ENCODE measurements at places on chromosomes 13 and 19.

GRCh38 chr19:378706-379105 lies 30.2 kb downstream of the C2CD4C start:
- no peak for DNase-seq

DNA sequence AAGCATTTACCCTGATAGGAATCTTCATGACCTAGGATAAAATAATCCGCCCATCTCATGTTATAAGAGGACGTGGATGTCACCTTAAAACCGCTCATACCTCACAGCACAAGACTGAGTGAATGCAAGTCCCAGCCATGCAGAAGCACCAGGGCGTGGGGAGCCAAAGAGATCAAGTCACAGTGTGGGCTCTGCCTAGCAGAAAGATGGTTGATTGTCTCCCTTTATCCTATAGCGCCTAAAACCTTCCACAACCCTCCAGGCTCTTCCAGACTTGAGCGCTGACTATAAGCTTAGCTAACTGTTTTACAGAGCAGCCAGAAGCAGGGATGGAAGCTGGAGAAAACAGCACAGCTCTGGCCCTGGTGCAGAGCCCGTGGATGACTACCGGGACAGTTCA lies 6.8 kb upstream of the ANKRD10 start:
- DNase-seq: no peak

DNA sequence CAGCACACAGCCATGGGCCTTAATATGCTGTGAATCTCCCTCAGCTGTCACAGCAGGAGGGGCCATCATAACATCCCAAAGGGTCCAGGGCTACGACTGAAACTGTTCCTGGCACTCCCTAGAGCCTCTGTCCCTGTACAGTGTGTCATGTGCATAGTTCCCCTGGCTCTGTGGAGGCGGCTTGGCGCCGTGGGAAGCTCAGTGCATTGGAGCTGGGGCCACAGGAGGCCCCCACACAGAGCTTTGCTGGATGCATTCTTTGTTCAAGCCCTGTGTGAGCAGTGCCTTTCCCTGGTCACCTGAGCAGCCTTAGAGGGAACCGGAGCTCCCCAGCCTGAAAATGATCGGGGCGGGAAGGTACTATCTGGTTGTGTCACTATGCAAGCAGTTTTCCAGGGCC lies 21.4 kb downstream of the UBXN6 start:
- no peak for DNase-seq

- peak; percentile 5 for DNase-seq
Observed at GRCh38 chr13:50809133-50810090, 34.1 kb downstream of the DLEU7 start.

DNA sequence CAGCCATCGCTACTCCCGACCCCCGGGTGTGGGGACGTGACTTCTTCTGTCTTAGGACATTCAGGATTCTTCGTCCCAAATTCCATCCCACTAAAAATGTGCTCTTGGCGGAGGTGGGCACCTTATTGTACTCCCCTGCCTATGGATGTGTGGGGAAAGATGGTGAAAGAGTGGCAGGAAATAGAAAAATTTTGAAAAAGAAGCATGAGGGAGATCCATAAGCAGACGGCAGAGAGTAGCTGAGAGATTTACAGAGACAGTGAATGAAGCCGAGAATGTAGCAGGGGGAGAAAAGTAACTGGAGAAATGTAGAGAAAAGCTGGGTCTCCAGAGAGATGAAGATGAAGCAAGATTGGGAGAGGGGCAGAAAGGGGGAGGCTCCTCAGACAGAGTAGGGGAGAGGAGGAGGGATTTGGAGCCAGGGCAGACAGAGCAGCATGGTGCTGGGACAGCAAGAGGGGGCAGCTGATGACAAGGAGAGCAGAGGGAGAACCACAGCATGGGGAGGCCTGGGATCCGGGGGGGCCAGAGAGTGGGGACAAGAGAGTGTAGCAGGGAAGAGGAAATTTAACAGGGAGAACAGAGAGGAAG lies 843 bp downstream of the ZNF610 start:
- no peak for DNase-seq

GRCh38 chr13:43676320-43676719 lies 110.5 kb downstream of the ENOX1 start:
- no peak for DNase-seq

- DNase-seq: no peak
Observed at GRCh38 chr13:66644855-66645460, 585.2 kb downstream of the PCDH9 start.

DNA sequence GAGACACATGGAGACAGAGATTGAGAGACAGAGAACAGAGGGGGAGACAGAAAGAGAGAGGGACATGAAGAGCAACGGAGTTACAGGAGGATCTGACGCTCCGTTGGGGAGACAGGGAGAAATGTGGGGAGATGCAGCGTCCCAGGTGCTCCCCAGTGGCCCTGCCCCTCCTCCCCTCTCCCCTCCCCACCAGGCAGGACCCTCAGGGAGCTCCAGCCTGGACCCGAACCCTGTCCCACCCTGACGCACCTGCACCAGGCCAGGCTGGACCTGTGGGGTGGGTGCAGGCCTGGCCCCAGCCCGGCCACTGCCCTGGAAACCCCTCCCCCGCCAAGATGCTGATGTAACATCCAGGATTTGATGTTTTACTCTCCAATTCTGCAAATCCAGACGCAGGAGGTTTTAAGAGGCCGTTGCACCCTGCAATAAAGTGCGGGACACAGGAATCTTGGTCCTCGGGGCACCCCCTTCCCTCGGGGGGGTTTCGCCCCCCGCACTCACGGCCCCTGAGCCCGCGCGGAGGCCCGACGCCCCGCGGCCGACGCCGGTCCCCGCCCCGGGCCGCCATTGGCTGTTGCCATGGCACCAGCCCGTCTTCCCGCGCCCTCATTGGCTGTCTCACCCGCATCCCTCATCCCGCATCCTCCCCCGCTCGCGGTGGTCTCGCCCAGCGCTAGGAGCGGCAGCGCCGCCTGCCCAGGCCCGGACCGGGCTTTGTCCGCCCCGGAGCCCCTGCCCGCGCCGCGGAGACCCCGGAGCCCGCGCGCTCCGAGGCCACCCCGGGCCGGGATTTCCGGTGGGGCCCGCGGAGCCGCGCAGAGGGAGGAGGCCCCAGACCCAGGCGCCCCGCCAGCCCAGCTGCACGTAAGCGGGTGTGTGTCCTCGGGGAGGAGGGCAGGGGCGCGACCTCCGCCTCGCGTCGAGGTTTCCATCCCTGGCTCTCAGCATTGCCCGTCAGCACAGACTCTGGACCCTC lies at the start of gene APC2:
Gene APC2 (plus strand): TSS at position 655 of the 976 bp plus-strand sequence. CDS start 2,881 bp downstream, outside the sequence.
- DNase-seq: no peak

DNA sequence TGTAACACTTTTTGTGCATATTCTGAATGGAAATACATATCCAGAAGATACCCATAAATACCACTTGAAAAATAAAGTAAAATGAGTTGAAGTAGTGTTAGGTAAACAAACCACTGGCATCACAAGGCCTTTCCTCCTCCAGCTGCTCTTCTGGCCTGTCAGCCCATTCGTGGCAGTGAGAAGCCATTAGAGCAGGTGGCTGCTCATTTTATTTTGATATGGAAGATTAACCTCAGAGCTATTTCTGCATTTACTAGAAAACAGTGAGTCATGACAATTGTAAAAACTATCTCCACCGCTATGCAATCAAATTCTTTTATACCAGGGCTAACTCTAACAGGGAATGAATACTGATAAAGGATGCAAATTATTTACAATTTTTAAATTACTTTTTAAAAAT lies 2898.1 kb downstream of the PCDH9 start:
- DNase-seq: no peak

DNA sequence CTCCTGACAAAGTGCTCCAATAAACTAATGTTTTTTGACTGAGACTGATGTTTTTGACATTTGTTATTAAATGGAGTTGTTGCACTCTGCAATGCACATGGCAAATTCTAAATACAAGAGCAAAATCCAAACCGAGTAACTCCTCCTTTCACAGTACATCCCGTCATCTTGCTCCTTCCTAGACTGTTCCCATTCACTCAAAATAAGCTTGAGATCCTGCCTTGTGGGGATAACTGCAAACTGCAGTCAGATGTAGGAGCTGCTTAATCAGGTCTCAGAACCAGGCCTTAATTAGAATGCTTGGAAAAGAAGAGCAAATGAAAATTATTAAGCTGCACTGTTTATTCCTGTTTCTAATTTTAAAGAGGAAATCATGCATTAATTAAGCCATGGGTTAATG lies 134.8 kb upstream of the SPRY2 start:
- no peak for DNase-seq

GRCh38 chr13:73857106-73857505 lies 277.1 kb downstream of the KLF12 start:
- DNase-seq: no peak

GRCh38 chr13:47420568-47420967 lies 523.7 kb upstream of the HTR2A start:
- no peak for DNase-seq

DNA sequence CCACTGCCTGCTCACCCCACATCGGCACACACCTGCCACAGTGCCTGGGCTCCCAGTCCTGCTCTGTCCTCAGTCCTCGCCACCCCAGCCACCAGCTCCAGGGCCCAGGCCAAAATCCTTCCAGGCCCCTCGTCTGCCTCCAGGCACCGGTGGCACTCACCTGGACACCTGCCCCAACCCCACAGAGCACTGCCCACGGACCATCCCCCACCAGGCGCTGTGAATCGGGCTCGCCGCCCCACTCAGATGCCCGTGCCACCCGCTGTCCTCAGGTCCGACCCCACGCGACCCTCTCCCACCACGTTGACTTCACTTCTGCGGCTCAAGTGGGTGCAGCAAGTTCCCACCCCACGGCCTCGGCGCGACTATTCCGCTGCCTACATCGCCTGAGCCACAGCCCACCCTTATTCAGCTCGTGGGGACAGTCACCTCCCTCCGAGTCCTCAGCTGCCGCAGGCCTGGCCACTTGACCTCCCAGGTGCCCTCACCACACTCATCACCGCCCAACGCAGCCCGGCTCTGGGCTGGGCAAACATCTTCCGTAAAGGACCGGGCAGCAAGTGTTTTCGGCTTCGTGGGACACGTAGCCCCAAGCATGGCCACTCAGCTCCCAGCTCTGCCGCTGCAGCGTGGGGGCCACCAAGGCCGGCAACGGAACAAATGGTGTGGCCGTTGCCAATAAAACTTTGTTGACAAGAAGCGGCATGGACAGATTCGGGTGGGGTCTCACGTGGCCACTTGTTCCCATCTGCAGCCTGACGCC lies 5.7 kb downstream of the PIP5K1C start:
- DNase-seq: no peak

- no peak for DNase-seq
Observed at GRCh38 chr13:113129921-113130750, 7.5 kb downstream of the F10 start.

DNA sequence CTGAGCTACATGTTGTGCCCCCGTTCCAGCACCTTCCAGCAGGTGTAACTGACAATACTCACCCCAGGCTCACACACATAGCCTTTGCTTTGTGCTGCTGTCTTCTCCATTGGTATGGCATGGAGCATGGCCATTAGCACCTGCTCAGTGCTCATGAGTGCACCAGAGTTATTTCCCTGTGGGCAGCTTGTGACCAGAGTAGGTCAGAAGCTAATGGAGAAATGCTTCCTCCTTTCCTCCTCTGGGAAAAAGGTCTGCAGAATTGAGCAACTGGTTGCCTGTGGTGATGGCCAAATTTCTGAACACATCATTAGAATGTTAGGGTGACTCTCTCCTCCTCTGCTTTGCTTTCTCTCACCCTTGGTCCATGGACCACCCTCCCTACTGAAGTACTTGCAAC lies 344.5 kb upstream of the TMTC4 start:
- no peak for DNase-seq

DNA sequence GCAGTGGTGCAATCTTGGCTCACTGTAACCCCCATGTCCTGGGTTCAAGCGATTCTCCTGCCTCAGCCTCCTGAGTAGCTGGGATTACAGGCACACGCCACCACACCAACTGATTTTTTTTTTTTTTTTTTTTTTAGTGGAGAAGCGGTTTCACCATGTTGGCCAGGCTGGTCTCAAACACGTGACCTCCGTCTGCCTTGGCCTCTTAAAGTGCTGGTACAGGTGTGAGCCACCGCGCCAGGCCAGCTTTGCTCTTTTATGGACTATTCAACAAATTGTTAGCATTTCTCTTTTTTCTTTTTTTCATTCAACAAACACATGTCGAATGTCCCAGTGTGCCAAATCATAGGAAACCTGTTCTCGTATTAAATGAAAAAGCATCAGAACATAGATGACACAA lies 99.6 kb downstream of the INSR start:
- DNase-seq: no peak

DNA sequence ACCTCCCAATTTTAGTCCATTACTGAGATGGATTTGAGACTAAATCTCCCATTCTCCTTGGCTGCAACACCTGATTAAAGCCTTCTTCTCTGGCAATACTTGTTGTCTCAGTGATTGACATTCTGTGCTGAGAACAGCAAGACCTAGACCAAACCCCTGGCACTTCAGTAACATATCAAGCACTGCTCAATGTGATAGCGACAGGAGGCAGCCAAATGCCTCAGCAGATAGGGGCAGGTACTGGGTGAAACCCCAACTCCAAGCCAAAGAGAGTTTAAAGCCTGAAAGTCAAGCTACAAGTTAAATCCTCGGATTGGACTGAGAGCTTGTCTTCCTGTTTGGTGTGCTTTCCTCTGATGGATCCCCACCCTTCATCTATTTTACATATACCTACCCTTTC lies 52.7 kb downstream of the STARD13 start:
- DNase-seq: no peak

DNA sequence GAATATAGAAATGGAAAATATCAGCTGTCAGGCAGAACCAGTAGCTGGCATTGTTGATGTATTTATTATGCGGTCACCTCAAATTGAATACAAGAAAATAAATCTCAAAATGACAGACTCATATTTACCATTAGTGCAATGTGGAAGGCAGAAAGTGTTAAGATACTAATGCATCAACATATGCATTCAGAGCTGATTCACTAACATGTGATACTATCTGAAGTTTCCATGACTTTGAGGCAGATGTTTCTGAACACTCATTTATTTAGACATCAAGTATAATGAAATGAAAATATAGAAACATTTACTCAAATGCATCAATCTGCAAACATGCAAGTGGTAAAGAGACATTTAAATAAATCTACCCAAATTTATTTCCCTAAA lies 474.2 kb upstream of the SLC10A2 start:
- no peak for DNase-seq

GRCh38 chr19:17289489-17289888 lies 7.8 kb downstream of the ANKLE1 start:
- DNase-seq: peak; percentile 62

All from AG09319 (cell line).